ENCODE measurements at places on chromosomes 6 and 20.
A peak's percentile ranks its signal among the peaks of the same experiment; 100 is the strongest.

DNA sequence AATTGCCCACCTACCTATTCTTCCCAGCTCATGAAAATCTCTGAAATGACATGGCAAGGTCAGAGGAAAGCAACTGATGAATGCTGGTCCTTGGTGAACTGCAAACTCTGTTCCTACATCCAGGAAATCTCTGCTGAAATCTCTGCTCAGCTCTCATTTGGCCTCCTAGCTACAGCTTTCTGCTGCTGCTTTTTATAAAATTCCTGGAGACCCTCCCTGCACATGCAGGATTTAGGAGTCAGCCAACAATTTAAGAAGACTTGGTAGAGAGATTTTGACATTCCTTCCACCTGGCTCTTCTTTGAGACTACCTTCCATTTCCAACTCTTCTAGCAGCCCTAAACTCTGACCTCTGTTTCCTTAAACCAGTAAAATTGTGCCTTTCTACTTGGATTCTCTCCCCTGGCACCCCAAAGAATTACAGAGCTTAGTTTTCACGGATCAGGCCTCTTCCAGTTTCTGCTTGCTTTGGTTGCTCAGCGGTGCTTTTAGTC lies 55.5 kb downstream of the PDE7B start:
- no peak for DNase-seq

DNA sequence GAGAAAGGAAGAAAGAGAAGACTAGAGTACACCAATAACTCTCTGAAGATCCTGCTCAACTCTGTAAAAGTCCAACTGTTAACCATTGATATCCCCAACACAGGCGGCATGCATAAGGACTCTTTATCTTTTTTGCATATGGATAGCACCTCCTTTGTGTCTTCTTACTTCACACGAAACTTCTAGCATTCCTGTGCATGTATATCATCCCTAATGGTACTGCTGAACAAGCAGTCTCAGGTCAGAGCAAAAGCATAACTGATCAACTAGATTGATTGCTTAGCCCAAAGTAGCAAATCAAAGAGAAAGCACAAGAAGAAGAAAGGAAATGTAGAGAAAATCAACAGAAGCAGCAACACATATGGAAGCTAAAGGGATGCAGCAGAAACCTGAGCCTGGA lies 234.4 kb downstream of the SYNE1 start:
- DNase-seq = no peak

GRCh38 chr6:36432151-36432671 lies 10.4 kb downstream of the PXT1 start:
- DNase-seq = no peak

GRCh38 chr6:39104528-39104927 lies 10.5 kb downstream of the SAYSD1 start:
- no peak for DNase-seq

DNA sequence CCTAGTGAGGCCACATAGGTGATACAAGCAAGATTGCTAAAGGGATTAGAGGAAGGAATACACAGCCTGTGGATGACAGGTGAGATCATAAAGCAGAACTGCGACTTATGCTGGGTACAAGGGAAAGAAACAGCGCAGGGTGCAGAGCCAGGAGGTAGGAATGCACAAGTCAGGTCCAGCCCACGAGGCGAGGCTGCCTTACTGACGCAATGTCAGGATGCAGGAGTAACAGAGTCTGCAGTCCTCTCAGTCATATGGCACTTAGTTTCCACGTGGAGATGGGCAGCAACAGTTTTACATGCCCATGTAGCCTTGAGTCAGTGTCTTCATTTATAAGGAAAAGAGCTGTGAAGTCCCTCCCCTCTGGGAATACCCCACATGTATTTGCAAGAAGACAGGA lies 210.9 kb downstream of the SYNE1 start:
- DNase-seq = no peak

DNA sequence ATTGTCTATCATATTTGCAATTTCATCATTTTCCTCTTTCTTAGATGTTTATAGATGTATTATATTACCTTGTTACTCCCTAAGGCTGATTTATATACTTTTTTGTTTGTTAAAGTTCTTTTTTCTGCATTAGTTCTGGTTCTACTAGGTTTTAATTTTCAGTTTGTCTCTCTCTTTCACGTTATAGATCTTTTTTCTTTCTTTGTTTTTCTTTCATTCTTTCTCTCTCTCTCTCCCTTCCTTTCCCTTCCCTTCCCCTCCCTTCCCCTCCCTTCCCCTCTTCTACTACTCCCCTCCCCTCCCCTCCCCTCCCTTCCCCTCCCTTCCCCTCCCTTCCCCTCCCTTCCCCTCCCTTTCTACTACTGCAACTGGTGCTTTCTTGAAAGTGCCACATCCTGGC lies 345.3 kb downstream of the CENPW start:
- no peak for DNase-seq

DNA sequence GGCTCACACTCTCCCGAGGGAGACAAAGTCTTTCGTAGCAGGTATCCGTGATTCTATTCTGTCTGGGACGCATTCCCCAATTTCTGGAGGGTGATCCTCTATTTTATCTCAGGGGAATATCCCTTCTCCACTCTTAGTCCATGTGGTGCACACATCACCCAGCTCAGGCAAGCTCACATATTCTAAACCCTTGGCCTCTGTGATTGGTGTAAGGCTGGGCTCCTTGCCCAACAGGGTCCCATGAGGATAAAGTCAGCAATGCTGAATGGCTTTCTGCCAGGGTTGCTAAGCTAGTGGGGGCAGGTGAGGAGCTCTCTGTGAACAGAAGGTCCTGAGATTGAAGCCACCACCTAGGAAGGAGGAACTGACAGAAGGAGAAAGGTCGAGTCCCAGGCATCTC lies 137.2 kb downstream of the CDH26 start:
- peak; percentile 66 for DNase-seq

DNA sequence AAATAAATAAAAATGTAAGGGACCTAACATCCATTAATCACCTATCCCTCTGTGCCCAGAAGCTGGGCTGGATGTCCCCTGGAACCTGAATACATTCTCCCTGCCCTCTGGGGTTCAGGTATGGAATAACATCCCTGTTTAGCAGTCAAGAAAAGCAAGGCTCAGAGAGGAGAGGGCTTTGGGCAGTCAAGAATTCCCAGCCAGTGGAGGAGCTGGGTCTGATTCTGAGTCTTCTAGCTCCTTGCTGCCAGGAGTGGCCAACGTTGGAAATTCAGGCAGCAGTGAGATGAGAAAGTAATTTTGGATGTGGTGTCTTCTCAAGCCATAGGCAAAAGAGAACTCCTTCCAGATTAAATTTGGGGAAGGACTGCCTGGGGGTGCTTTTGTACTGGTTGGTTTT lies 42.6 kb upstream of the ZNFX1 start:
- DNase-seq = peak; percentile 53

GRCh38 chr6:89351671-89352277 lies 748 bp downstream of the UBE2J1 start:
- no peak for DNase-seq

- peak; percentile 16 for DNase-seq
Measured at GRCh38 chr20:5390720-5391119, 74.0 kb upstream of the PROKR2 start.

DNA sequence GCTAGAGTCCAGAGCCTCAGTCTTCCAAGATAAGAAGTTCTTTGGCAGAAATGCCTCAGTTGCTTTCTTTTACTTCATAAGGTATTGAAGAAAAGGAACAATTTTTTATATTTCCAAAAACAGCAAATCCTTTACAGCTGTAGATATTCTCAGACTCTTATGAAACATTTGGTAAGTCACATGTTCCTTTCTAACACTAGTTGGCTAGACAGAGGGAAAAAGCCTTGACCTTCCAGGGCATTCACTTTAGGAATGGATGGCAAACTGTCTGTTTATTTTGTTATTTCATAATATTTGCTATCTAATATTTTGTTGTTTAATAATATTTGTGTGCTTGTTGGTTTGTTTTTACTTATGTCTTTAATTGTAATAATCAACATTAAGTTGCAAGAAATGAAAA lies 140.8 kb downstream of the PTPRK start:
- DNase-seq = no peak

- no peak for DNase-seq
Measured at GRCh38 chr6:36682328-36683144, 4.0 kb downstream of the CDKN1A start.

GRCh38 chr6:166487148-166487547 lies 99.3 kb downstream of the RAMACL start:
- no peak for DNase-seq

- no peak for DNase-seq
Measured at GRCh38 chr6:152896923-152897322, 85.9 kb downstream of the FBXO5 start.

DNA sequence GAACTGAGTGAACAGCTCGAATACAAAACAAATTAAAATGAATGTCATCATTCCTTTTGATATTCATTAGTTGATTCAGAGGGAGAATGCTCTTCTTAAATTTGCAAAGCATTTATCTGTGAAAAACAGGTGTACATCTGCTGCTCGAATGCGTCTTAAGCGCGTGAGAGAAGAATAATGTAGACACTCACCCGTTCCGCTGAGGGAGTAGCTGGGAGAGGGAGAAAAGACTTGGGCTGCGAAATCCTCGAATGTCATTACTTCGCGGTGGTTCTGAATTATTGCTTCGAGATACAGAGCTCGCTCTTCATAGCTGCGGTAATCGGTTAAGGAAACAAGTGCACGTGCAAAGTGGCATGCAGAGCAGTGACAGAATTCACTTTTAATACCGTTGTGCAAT lies 43.9 kb downstream of the INSM1 start:
- DNase-seq = peak; percentile 45

DNA sequence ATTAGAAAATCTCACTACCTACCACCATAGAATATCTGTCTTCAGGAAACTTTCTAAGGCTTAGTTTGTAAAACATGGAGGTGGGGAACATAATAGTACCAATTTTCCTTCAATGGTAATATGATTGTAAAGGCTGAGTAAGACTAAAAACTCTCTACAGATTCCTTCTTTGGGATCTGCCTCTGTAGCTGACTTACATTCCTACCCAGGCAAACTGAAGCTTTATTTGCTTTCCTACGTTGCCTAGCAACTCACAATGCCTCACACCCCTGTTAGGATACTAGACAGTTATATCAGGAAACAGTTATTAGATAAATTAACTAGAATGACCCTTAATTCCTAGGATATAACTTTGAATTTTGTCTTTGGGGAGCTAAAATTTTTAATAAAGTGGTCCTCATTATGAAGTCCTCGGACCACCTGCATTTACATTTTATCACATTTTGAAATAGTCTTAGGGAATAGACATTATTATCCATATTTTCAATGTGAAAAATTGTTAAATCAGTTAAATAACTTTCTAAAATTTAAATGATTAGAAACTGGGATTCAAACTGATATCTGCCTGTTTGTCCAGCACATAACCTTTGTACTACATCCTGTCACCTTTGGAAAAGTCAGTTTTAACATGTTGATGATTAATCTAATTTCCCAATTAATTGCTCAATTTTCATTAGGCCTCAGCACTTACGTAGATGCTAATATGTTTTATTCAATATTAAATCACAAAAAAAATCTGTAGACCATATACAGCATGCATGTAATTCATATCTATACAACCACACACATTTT lies 591.4 kb downstream of the RNF144B start:
- no peak for DNase-seq

DNA sequence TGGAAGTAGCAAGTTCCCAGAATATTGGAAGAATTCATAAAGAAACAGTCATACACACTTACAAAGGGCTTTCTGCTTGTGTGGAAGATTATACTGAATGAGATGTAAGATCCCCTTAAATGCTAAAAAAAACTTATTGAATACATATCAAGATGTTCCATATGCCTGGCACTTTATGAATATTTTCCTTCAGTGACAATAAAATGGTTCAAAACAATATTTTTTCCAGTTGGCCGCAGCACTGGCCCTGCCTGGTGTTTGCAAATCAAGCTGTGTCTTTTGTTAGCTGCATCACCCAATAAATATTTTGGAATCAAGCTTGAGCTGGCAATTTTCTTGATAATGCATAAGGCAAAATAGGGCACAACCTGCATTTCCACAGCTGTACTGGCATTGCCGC lies 51.2 kb downstream of the CFAP61 start:
- DNase-seq = no peak

DNA sequence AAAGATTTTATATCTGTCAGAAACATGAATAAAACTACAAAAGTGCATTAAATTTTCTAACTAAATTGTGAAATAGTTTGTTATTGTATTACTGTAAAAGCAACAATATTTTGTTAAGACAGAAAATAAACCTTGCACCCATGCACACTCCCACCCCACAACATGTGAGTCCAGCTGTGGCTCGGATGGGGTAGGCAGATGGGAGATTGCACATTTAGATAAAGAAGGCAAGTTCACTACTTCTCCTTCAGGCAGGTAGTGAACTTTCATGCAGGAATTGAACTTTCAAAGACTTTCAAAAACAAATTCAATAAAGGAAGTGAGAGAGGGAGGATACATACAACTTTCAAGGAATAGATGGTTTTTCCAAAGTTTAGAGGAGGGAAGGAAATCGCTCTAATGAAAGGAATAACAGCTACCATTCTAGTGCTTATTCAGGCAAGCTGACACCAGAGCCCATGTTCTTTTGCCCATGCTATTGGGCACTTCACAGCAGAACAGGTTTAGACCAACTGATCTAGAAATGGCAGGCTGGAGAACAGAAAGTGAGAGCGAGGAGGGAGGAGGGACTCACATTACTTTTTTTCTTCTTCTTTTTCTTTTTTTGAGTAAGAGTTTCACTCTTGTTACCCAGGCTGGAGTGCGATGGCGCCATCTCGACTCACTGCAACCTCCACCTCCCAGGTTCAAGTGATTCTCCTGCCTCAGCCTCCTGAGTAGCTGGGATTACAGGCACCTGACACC lies 28.5 kb downstream of the SF3B5 start:
- no peak for DNase-seq

GRCh38 chr20:34011275-34011674 lies 17.6 kb downstream of the RALY start:
- DNase-seq = no peak
